ENCODE measurements at places on chromosomes 16 and 17.

DNA sequence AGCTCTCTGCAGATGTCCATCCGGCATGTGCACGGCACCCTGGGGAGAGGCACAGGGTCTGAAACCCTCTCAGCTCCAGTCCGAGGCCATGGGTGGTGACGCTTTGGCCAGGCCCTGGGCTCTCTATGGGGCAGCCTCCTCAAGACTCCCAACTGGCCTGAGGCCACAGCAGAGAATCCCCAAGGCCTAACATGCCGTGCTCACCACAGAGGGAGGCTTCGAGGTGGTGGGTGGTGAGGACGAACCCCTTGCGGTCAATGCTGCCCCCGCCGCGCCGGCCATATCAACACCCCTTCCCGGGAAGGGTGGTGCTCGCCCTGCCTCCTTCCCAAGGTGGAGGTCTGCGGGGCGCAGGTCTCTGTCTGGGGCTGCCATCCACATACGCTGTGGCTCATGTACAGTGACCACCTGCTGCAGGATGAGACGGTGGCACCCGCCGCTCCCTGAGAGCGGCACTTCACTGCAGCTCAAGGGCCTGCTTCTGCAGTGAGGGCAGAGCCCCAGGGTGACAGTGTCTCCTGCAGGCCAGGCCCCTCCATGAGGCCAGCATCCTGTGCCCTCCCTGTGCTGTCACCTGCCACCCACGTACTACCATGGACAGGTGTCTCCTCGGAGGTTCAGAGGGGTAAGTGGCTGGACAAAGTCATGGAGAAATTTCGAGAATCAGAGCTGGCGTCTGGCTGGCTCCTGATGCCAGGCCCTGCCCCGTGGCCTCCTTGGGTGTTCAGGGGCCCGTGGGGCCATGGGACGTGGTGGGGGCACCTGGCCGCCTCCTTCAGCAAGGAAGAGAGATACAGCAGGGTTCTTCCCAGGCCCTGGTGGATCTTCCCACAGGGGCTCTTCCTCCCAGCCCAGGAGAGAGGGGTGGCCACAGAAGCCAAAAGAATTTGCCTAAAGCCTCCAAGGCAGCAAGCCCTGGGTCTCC lies 54.6 kb upstream of the ACSF3 start:
- DNase-seq = no peak

DNA sequence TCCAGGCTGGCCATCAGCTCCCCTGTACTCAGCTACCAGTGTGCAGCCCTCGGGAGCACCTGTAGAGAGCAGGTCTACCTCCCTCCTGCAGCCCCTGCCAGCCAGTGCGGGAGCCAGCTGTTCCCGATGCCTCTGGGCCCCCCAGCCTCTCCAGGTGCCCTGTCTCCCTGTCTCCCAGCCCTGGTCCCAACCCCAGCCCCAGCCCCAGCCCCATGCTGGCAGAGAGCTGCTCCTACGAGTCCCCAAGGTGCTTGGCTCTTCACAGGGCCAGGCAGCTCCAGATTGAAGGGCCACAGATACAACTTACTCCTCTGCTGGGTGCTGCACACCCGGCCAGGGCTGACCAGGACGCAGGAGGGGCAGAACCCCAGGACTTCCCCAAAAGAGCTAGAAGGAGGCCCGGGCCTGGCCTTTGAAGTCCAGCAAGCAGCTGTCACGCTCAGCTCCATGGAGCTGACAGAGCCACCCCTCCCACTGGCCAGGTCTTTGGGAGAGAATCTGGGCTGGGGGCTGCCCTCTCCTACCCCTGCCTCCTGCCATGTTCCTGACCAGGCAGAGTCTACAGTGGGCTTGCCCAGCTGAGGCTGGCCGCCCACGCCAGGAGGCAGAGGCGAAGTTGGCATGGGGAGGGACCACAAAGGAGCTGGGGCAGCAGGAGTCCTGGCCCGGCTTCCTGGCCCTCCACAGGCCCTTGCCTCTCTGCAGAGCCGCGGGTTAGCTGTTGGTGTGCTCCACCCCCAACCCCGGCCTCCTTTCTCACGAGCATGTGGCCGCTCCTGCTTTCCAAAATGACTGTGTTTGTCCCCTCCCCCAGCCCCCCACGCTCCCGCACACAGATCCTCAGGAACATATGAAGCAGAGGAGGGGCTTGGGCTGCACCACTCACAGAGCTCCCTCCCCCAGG lies 9.5 kb upstream of the ADAM11 start:
- DNase-seq = no peak

- no peak for DNase-seq
Observed at GRCh38 chr16:4928227-4928626, 8.7 kb downstream of the PPL start.

- no peak for DNase-seq
Observed at GRCh38 chr16:55476625-55477533, 2.1 kb upstream of the MMP2 start.

GRCh38 chr17:61997664-61998063 lies 67.4 kb downstream of the MED13 start:
- DNase-seq = no peak

DNA sequence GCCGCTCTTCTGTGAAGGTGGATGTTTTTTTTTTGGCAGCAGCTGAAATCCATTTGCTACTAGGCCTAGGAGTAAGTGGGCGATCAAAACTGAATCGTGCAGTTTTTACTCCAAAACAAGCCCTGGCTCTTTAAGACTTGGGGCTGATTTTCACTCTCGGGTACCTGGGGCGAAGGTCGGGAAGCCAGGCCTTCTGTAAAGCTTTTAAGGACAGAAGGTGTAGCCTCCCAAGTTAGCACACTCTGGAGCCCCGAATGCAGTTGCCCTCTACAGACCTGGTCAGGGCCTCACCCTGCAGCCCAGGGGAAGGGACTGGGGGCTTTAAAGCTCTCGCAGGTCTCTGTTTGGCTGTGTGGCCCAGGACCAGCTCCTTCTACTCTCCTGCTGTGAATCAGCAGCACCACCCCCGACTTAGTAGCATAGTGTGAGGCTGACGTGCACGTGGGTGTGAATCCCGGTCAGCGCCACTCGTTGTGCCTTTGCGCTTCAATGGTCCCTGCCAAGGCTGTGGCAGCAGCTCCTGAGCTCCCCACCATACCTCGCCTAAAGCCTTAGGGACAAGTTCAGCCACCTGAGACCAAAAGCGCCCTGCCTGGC lies 49.9 kb downstream of the TMEM235 start:
- no peak for DNase-seq

GRCh38 chr16:22813223-22813947 lies 577 bp upstream of the HS3ST2 start:
- DNase-seq = no peak

DNA sequence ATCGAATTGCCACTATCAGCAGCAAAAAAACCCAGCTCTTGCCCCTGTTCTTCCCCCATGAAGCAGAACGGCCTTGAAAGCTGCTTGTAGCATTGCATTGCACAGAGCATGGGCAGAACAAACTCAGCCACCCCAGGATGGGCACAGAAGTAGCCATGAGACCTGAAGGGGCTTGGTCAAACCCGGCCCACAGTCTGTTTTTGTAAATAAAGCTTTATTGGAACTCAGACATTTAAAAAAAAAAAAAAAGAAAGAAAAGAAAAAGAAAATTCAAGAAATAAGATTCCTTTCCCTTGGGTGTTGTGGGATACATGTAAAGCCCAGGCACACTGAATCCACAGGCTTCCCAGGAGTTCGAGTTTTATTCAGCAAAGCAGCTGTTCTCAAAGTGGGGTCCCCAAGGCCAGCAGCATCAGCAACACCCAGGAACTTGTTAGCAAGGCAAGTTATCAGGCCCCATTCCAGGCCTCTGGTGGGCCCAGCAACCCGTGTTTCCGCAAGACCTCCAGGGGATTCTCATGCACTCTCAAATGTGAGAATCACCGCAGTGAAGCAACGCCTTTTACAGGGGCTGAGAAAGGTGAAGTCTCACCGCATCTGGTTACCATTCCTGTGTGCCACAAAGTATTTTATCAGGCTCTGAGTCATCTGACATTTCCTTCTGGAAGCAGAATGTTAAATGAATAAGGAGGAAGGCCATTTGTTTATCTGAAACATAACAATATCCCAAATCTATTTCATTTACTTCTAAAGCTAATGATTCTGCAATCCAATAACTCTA lies 108.2 kb downstream of the SLC39A11 start:
- peak; percentile 91 for DNase-seq

DNA sequence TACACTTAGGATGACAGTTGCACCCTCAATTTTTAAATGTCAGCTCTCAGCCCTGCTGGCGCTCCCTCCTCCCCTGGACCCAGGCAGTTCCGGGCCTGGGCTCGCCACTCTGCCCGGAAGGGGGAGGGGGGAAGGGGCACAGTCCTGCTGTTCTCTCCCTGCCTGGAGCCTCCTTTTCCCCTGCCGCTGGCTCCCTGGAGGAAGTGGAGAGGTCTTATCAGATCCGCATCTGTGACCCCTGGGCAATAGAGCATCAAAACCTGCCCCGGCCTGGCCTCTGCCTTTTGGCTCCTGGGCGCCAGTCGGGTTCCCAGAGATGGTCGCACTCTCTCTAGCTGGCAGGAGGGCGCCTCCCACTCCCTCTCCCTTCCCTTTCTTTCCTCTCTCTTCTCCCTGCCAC lies 149.3 kb downstream of the IRF8 start:
- no peak for DNase-seq

- DNase-seq = no peak
Observed at GRCh38 chr17:8382052-8382879, 727 bp downstream of the RPL26 start.

GRCh38 chr17:8103549-8103948 lies 14.8 kb downstream of the ALOXE3 start:
- no peak for DNase-seq

GRCh38 chr16:24758373-24758772 lies 28.9 kb downstream of the TNRC6A start:
- peak; percentile 47 for DNase-seq

GRCh38 chr17:35716897-35717465 lies 14.5 kb upstream of the RASL10B start:
- no peak for DNase-seq

DNA sequence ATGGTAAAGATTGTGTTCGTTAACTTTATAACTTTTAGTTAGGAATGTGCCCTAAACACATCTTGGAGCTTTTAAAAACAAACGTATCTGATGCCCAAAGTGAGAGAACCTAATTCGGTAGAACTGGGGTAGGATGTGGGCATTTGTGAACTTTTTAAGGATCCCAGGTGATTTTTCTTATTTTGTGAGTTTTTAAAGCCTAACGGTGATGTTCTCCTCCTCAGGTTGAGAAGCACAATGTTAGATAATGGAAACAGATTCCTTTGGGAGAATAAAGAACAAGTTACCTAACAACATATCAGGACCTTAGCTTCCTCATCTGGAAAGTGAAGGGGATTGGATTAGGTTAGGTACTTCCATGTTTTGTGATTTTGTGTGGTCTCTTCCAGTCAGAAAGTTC lies 687 bp downstream of the SAP30BP start:
- no peak for DNase-seq

Data from brain microvascular endothelial cell (primary cell).